ENCODE measurements at places on chromosomes 12 and 14.
A peak's percentile ranks its signal among the peaks of the same experiment; 100 is the strongest.

- no peak for DNase-seq
Observed at GRCh38 chr14:105878125-105878524, 351.7 kb downstream of the TMEM121 start.

DNA sequence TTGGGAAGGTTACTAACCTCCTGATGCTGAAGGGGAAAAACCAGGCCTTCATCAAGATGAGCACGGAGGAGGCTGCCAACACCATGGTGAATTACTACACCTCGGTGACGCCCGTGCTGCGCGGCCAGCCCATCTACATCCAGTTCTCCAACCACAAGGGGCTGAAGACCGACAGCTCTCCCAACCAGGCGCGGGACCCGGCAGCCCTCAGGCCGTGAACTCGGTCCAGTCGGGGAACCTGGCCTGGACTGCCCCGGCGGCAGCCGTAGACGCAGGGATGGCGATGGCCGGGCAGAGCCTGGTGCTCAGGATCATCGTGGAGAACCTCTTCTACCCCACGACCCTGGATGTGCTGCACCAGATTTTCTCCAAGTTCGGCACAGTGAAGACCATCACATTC is 133.0 kb upstream of the FUT8 start:
- no peak for DNase-seq

GRCh38 chr12:108295641-108296040 is 43.5 kb downstream of the CMKLR1 start:
- DNase-seq = no peak

- DNase-seq = no peak
Observed at GRCh38 chr14:46819117-46819516, 167.5 kb upstream of the RPL10L start.

DNA sequence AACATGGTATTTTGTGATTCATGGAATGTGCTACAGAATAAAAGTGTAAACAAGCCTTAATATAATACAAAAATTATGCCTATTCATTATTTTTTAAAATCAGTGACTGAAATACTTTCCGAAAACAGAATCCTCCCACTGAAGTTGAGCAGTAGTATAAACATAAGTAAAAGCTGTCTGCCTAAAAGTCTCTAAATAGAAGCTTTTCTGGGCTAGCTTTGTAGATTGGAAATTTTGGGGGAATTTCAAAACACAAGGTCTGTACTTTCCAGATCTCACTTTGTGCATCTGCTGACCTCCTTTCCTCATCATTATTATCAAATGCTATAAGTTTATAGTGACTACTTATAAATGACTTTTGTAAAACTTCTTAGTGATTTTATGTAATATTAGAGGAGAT is 80.4 kb upstream of the TRHDE start:
- no peak for DNase-seq

DNA sequence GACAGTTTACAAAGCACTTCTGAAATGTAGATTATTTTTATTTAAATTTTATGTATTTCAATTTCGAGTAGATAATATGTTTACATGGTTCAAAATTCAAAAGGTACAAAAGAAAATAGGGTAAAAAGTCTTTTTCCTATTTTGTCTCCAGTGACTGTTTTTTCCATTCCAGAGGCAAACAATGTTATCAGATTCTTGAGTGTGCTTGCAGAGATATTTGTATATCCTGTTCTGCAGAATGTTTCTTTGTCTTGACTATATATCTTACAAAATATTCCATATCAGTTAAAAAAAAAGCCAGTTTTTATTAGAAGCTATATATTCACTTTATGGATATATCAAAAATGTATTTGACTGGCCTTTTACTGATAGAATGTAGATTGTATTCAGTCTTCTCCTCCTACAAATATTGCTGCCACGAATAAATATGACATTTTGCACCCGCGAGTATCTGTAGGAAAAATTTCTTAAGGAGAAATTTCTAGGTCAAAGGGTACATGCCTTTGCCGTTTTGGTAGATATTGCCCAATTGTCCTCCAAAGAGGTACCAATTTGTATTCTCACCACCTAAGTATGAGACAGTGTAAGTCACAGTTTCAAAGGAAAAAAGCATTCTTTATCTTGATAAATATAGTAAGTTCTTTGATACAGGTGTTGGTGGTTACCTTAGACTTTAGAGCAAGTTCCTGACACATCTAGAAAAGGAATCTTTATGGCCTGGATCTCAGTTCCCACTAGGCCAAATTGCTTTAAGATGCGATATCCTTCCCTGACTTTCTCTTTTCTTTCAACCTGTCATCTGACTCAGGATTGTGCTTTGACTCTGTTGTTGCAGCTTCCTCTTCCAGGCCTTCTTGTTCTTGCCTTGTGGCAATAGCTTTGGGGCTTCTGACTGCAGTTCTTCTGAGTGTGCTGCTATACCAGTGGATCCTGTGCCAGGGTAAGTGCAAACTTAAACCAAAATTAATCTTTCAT is 2.3 kb downstream of the KLRG1 start:
- no peak for DNase-seq

DNA sequence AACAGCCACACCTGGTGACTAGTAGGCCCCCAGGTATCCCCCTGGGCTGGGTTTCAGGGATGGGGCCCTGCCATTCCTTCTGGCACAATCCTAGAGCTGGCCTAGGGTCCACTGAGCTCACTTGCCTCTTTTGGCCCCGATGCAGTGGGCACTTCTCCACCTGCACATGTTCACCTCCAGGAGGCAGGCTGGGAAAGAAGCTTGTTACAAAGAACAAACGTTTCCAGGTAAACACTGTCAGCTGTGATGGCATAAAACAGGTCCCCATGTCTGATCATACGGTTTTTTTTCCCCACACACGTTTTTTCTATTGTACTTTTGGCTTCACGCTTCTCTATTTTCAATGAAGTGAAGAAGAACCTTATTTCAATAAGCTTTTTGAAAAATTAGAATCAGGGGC is 15.8 kb upstream of the HVCN1 start:
- peak; percentile 40 for DNase-seq

- no peak for DNase-seq
Observed at GRCh38 chr14:76232800-76233199, 81.1 kb downstream of the GPATCH2L start.

DNA sequence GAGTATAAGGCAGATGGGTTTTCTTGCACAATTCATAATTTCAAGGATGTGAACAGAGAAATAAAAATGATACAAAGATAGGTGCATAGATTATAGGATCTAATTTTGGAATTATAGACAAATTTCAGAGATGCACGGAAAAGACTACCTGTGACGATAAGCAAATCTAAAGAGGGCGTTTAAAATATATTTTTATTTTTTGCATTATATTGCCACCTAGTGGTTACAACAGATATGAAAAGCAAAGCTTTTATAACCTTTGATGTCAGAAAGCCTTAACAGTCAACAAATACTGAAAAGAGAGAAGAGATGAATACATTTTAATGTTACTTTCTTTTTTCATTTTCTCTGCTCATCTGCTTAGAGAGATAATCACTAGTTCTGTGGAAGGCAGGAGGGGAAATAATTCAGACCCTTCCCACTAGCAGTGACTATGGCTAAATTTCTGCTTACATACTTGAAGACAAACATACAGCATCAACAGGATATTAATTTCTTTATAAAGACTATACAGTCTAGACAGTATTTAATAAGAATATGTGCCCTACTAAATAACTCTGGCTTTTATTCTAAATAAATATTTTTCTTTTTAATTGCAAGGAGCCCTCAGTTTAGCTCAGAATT is 46.3 kb downstream of the NTS start:
- DNase-seq = peak; percentile 1

DNA sequence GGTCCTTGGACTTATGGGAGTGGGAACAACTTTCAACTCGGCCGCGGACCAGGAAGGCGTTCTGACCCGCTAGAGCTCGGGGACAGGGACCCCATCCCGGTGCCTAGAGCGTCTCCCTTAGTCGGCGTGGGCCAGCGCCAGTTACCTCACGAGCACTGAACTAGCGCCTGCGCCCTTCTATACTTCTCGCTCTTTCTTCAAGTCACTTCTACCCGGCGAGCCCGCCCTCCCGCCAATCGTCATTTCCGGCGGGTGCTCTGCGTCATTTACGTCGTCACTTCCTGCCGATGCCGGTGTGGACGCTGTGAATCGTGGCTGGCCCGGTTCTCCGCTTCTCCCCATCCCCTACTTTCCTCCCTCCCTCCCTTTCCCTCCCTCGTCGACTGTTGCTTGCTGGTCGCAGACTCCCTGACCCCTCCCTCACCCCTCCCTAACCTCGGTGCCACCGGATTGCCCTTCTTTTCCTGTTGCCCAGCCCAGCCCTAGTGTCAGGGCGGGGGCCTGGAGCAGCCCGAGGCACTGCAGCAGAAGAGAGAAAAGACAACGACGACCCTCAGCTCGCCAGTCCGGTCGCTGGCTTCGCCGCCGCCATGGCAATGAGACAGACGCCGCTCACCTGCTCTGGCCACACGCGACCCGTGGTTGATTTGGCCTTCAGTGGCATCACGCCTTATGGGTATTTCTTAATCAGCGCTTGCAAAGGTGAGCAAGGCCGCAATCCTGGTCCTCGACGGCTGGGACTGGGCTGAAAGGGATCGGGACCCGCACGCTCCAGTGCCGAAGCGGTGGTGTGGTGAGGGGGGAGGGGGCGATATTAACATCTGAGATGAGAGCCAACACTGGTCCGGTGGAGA is at the start of gene STRAP:
TSS of gene STRAP (plus strand) at position 270 of the 854 bp plus-strand sequence. CDS start at position 591, 321 bp downstream.
- peak; percentile 92 for DNase-seq

DNA sequence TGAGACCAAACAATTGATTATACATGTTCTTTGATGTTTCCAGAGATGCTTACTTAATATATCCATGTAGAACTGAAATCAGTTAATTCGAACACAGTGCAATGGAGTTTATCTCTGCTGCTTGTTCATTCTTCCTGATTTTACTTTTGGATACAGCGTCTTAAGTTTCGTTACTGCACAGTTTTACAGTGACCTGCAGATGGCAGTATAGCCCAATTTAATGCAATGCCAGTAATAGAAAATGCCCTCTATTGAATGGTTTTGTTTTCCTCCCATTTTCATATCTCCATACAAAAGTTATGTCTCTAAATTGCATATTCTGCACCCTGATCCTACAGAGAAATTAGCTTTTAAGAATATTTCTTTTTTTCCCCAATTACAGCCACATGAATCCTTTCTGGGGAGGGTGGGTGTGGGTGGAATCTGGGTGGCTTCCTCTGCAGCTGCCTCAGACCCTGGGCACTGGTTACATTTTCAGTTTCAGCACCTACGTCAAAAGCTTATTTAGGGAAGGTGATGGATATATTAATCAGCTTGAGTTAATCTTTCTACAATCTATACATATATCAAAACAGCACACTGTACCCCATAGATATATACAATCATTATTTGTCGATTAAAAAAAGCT is 101.1 kb upstream of the DCD start:
- peak; percentile 21 for DNase-seq

GRCh38 chr14:104751539-104752422 is 1.2 kb upstream of the SIVA1 start:
- no peak for DNase-seq

GRCh38 chr14:98167705-98168104 is 1104.3 kb downstream of the BCL11B start:
- no peak for DNase-seq

GRCh38 chr12:70154087-70154638 is 89.1 kb upstream of the CNOT2 start:
- DNase-seq = no peak
